ENCODE measurements at places on chromosomes 13 and 19.

DNA sequence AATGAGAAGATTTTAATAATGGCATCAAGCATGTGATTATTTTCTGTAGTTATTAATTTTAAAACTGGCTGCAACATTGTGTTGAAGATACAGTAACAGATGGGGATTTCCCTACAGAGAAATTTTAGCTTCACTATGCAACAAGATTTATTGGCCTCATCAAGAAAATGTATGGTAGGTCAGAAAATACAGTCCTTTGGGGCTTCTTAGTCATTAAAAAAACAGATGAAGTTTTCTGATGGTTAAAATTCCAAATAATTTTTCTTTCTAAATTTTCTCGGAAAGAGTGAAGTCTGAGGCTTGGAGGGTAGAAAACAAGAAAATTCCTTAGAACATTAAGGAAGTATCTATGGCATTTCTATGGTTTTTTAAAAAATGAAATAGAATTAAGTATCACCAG, 1790.8 kb upstream of the PCDH20 start:
- DNase-seq = no peak

GRCh38 chr19:39828654-39829032, 5.3 kb downstream of the DYRK1B start:
- DNase-seq = no peak

DNA sequence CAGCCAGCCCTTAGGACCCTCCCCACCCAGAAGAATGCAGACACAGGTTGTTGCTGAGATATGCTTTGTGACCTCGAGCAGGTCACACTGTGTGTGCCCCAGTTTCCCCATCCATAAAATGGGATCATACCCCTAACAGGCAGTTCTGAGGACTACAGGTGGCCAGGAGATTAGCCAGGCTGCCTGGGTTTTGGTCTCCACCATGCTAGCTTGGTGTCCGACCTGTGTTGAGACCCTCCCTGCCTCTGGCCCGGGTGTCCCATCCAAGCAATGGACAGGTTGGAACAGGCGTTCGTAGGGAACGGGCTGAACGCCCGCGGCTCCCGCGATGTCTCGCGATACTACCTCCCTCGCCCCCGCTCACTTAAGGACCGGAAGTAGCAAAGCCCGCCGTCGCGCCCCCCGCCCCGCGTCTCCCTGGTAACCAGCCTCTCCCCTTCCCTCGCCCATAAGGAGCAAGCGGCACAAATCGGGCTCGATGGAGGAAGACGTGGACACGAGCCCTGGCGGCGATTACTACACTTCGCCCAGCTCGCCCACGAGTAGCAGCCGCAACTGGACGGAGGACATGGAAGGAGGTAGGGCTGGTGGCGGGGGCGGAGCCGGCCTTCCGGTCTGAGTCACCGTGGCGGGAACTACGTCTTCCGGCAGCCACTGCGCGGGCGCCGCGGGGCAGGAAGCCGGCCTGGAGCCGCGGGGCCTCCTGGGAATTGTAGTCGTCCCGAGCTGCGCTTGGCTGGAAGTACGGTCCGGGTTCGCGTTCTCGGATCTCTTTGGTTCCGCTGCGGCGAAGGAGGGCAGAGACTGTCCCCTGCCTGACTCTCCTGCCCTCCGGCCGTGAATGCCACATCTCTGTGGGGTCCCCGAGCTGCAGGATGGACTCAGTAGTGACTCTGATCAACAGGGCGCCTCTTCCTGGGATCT, 45.4 kb downstream of the SMIM24 start:
- DNase-seq = peak; percentile 98

DNA sequence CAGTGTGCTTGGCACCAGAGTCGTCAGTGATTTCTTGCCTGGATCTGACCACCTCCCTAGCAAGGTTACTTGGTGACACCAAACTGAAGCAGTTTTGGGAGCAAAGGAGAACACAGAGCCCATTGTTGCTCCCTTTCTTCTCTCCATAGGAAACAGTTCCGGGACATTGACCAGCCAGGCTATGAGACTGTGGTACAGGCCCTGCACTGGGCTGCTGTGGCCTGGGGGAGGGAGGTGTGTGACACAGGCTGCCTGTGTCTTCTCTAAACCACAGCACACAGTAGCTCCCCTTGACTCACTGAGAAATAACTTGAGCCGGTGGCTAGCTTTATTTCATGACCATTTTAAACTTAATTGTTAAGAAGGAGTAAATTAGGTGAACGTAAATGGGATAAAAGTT, 214.8 kb upstream of the UBL3 start:
- no peak for DNase-seq

DNA sequence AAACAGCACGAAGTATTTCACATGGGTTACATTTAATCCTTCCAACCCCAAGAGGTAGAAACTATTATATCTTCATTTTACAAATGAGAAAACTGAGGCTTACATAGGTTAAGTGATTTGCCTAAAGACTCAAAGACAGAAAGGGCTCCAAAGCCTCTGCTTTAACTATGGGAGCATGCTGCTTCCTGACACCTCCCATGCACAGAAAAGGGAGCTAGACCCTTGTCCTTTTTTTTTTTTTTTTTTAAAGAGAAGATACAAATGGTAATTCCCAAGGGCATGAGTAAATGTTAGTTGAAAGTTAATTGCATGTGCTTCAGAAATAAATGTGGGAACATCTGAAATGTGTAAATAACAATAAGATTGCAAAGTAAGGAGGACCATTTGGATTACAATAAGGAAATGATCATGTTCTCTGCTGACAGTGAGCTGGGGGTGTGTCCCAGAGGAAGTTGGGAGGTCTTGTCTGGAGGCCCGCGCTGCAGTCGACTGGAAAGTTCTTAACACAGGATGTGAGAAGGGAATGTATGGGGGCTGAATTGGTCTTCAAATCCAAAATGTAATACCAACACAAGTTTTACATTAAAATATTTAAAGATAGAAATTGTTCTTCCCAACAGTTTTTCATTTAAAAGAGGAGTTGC, 500.3 kb downstream of the KLF12 start:
- no peak for DNase-seq

DNA sequence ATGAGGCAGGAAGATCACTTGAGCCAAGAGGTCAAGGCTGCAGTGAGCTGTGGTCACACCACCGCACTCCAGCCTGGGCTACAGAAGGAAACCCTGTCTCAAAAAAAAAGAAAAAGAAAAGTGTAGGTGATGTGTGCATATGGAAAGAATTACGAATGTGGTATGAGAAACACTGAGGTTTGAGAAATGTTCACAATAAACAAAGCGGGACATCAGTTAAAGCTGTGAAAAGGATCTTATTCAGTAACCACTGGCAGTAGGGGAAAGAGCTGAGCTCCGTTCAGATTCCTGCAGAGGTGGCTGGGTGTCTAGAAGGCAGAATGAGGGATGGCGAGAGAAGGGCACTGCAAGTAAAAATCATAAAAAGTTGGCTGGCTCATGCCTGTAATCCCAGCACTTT, 4.1 kb upstream of the IGSF23 start:
- DNase-seq = no peak

DNA sequence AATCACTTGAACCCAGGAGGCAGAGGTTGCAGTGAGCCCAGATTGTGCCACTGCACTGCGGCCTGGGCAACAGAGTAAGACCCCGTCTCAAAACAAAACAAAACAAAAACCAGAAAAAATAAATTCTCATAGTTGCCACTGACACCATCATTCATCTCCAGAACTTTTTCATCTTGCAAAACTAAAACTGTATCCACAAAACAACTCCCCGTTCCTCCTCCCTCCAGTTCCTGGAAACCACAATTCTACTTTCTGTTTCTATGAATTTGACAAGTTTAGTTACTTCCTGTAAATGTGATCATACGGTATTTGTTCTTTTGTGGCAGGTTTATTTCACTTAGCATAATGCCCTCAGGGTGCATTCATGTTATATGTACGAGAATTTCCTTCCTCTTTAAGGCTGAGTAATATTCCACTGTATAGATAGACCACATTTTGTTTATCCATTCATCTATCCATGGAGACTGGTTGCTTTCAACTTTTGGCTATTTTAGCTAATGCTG, 13.2 kb upstream of the ADGRE5 start:
- no peak for DNase-seq

- DNase-seq = no peak
These were observed 805 bp upstream of the PTOV1 start for GRCh38 chr19:49850221-49850486.

DNA sequence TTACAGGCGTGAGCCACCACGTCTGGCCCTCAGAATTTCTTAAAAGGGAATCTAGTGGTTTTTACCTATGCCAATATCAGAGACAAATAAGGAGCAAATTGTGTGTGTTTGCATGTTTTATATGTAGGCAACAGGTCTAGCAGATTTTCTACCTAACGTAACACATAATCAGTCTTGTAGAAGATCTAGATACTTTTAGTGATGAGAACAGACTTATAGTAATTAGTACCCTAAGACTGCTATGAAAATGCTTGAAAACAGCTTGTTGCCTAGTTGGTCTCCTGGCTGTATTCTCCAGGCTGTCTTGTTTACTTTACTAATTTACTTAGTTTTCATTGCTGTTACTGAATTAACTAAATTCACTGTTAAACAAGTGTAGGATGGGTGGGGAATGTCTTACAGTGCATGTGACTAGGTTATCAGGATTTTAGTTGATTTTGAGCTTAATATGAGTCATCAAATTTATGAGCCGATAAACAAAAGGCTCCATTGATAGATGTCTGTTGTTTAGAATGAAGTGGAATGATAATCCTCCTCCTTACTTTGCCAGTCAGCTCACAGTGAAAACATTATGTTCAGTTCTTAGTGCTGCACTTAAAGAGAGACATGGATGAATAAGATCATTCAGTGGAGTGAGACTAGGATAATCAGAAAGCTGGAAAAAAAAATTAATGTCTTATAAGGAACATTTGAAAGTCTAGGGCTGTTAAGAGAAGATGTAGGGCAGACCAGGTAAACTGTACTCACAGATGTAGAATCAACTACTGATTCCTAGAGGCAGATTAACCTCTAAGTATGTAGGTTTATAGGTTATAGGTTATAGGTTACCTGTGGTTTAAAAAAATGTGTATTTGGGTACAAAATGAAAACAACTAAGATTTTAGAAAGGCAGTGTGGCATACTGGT, 22.4 kb downstream of the GTF2F2 start:
- no peak for DNase-seq

GRCh38 chr19:38255383-38256014, 675 bp downstream of the PPP1R14A start:
- no peak for DNase-seq

- no peak for DNase-seq
These were observed 21.4 kb upstream of the MICU2 start for GRCh38 chr13:21625366-21625765.

DNA sequence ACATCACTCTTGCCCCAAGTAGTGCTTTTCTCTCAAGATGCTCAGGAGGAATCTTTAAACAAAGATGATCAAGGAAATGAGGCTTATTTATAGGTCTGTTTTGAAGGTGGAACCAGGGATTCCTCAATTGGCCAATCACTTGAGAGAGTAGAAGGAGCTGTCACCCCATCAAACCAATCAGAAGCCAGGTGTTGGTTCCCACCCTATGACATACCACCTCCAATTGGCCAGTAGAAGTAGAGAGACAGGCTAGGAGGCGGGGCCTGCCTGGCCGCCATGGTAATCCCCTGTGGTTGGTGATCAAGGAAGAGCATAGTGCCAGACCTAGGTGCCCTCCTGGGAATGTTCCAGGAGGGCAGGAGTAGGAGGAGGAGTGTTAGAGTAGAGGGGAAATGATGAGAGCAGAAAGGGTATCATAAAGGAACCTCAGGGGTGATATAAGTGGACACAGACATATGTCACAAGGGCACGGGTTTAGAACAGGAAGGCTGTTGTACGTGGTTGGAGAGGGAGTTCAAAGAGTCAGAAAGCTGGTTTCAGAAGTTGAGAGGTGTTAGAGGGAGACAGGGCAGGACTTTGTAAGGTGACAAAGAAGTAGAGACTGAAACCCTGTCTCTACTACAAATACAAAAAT, 10.5 kb downstream of the PMIS2 start:
- peak; percentile 16 for DNase-seq

DNA sequence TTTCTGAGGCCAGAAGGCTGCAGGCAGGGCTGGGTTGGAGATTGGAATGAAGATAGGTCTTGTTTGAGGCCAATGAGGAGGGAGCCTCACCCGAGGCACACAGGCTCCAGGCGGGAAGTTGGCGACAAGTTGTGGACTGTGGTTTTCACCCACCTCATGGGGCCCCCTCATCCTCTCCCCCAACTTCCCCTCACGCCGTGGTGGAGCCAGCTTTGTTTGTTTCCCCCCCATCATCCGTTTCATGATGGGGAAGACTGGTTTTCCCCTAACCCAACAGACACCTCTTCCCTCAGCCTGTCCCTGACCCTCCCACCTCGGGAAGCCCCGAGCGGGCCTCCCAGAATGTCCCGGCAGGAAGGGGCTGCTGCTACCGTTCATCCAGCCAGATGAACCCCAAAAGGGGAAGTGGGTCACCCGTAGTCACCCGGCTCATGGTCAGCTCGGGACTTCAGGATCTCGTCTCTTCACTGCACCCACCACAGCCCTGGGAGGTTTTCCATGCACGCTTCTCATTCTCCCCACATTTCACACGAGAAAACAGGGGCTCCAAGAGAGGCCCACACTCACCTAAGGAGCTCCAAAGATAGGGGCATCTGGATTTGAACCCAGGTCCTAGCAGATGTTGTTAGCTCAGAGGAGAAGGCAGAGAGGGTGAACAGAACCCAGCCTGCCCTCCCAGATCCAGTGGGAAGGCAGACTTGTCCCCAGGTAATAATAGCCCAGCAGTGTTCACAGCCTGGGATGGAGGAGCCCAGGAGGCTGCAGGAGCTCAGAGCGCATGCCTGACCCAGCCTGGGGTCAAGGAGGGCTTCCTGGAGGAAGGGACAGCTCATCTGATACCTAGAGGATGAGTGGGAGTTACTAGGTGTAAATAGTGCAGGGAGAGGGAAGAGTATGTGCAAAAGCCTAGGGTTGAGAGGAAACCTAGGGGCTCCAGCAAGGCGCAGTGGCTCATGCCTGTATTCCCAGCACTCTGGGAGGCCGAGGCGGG, 23.5 kb downstream of the CEACAM16 start:
- DNase-seq = peak; percentile 35

GRCh38 chr13:110012102-110012739, 225.8 kb upstream of the IRS2 start:
- DNase-seq = no peak

DNA sequence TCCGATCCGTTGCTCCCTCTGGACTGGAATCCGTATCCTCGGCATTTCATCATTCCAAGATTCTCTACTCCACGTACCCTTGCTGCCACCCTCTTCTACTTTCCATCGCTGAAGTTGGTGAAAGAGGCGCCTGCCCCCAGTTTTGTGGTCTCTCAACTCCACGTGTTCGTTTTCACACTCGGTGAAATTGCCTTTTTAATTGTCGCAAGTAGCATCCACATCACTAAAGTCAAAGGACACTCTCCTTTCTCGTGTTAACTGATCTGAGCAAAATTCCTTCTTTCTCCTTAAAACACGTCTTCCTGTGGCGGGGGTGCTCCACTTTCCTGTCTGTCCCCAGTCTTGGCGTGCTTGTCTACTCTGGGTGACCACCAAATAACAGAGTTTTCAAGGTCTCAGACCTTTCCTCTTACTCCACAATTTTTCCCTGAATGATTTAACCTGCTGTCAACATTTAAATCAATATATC, 1.1 kb upstream of the TMTC4 start:
- no peak for DNase-seq

- peak; percentile 52 for DNase-seq
These were observed 8.1 kb downstream of the ATG4D start for GRCh38 chr19:10551698-10552301.
